ENCODE measurements at places on chromosomes 13 and 19.

GRCh38 chr13:113562085-113562749 is 22.3 kb upstream of the TFDP1 start:
- DNase-seq = peak; percentile 4

DNA sequence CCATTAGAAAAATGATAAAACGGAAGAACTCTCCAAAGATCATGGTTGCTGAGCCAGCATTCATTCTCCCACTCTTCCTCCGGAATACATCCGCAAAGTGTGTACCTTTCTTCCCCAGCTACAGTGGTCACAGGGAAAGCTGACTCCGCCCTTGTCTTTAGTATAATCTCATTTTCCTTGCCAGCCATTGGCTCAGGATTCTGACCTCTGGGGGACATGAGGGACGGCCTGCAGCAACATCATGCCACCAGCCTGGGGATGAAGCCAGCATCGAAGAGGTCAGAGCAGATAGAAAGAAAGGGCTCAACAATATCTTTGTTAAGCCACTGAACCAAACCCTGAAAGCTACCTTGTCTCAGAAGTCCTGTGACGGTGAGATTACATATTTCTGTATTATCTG is 46.3 kb upstream of the TPP2 start:
- DNase-seq = no peak

DNA sequence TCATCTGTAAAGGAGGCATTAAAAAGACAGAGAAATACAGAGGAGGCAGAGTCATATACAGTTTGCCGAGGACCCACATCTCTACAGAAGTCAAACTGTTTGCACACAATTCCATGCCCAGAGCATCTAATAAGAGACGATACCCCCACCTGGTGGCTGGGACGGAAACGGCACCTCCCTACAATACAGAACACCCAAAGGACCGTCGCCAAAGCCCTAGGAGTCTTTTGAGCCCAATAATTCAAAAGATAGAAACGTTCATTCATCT is 703 bp upstream of the PLEKHG2 start:
- peak; percentile 89 for DNase-seq

DNA sequence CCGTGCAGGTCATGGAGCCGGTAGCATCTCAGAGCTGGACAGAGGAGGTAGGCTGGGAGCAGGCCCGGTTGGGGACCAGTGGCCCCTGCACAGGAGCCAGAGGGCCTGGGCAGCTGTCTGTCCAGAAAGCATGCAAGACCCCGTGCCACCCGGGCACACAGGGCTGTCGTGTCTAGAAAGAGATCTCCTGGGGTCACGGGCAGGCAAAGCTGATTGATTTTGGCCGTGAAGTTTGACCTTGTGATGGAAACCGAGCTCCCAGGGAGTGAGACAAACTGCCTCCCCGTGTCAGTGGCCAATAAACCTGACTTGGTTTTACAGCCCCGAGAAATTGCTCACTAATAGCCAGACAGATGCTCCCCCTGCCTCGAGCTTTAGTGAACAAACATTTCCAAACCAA is 98.8 kb downstream of the KDM4B start:
- DNase-seq = no peak

DNA sequence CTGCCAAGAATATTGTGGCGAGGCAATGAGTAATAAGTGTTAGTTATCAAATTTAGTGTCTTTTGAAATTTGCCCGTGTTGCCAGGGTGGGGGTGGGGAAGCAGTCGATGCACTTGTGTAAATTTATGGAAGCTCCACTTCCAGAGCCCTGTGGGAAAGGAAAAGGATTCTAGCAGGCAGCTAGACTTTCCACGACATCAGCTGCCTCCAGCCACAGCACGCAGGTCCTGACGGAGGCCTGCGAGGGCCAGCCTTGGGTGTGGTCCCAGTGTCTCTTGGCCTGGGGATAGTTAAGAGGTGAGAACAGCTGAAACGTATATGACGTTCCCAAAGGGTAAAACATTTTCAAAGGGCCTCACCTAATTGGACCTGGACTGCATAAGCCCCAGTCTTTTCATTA is 433.0 kb downstream of the TSHZ3 start:
- DNase-seq = no peak

- no peak for DNase-seq
These were observed 203.0 kb downstream of the KCTD12 start for GRCh38 chr13:76683168-76683567.

DNA sequence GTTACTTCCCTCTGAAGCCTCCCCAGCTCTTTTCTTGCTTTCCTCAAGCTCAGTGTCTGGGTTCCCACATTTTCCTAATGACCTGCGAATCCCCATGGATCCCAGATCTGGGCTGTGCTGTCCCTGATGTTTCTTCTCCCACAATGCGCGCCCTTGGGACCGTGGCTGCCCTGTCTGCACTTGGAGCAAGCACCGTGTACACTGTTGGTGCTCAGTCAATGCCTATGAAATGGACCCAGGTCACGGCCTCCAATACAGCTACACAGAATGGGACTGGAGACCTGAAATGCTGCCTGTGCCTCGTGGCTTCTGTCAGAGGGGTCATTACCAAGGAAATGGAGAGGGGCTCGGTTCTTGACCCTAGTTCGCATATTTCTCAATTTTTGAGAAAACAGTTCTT is 160.1 kb upstream of the SOX1 start:
- no peak for DNase-seq

DNA sequence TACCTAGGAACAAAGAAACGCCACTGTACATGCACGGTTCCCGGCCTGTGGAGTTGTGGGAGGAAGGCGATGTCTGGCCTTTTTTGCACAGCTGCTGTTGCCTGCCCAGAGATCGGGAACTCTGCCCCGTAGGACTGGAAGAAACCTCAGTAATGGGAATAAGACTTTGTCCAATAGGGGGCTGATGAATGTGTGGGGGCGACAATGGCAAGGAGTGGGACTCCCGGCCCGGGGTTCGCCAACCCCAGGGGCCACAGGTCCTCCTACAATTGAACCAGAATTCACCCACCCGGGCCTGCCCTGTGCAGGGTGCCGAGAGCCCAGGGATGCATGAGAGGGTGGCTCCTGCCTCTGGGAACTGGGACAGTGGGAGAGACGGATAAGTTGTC is 2.0 kb upstream of the CEBPA start:
- no peak for DNase-seq

DNA sequence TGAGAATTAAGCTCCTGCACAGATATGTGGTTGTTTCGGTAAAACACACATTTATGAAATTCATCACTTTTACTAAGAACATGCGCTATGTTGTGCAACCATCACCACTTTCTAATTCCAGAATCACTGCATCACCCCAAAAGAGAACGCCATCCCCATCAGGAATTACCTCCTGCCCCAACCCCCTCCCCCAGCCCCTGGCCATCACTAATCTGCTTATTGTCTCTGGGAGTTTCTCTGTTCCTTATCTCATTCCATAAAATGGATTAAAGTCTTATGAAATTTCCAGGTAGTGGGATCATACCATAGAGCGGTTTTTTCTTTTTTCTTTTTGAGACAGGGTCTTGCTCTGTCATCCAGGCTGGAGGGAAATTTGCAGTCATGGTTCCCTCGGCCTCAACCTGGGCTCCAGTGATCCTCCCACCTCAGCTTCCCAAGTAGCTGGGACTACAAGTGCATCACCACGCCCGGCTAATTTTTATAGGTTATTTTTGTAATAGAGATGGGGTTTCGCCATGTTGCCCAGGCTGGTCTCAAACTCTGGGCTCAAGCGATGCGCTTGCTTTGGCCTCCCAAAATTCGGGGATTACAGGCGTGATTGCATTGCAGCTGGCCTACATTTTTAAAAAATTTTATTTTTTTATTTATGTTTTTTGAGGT is 3.5 kb downstream of the ZSCAN5B start:
- no peak for DNase-seq

GRCh38 chr19:3609779-3610719 is 3.4 kb upstream of the TBXA2R start:
- no peak for DNase-seq

GRCh38 chr13:99548448-99548847 is 47.2 kb downstream of the TM9SF2 start:
- DNase-seq = no peak

DNA sequence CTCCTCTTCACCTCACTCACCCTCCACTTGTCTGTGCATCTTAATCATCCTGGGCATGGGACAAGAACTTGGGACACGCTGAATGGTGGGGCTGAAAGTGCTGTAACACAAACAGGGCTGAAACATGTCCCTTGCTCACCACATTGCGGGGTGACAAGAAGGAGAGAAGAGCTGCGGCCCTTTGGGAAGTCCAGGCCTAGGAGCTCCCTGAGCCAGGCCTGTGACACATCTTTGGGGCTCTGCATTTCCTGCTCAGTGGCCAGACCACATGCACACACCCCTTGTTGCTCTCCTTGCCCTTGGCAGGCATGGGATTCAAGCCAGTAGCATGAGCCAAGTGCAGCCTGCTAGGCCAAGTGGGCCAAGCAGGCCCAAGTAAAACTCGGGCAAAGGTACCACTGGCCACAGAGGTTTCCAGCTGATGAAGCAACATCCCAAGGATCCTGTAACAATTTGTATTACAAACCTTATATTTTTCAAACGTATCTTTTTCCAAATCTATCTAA is 1384.3 kb upstream of the PCDH20 start:
- DNase-seq = no peak

GRCh38 chr19:42021185-42021584 is 27.2 kb upstream of the ATP1A3 start:
- no peak for DNase-seq

GRCh38 chr13:111911121-111911720 is 155.7 kb upstream of the SOX1 start:
- no peak for DNase-seq

DNA sequence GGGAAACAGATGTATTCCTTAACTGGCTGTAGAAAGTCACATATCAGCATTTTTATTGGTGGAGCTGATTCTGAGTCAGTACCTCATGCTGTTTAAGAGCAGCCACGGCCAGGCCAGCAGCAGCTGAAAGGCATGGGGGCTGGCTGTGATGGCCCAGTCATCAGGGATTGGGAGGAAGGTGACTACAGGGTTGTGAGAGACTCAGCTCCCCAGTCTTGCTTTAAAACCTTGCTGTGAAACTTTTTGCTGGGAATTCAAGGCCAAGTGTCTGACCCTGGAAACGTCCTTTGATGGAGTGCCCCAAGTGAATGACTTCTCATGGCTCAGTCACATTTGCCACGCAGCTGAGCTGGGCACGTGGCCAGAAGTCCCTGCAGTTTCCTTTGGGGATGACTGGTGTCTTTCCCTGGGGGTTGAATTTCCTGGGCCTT is 39.1 kb upstream of the RNF113B start:
- DNase-seq = no peak

- no peak for DNase-seq
These were observed 3.4 kb upstream of the USF2 start for GRCh38 chr19:35265126-35265899.

GRCh38 chr19:6381030-6381750 is 5.5 kb upstream of the PSPN start:
- DNase-seq = no peak

- DNase-seq = no peak
These were observed 12.1 kb upstream of the FKRP start for GRCh38 chr19:46733690-46734292.

- DNase-seq = no peak
These were observed 145.1 kb downstream of the UQCRFS1 start for GRCh38 chr19:29067831-29068230.

- DNase-seq = no peak
These were observed 96.6 kb downstream of the ELF1 start for GRCh38 chr13:40922437-40923040.

GRCh38 chr13:107734891-107735625 is 480.3 kb downstream of the LIG4 start:
- DNase-seq = no peak

- no peak for DNase-seq
These were observed 330.1 kb downstream of the TDRD3 start for GRCh38 chr13:60727140-60727539.

DNA sequence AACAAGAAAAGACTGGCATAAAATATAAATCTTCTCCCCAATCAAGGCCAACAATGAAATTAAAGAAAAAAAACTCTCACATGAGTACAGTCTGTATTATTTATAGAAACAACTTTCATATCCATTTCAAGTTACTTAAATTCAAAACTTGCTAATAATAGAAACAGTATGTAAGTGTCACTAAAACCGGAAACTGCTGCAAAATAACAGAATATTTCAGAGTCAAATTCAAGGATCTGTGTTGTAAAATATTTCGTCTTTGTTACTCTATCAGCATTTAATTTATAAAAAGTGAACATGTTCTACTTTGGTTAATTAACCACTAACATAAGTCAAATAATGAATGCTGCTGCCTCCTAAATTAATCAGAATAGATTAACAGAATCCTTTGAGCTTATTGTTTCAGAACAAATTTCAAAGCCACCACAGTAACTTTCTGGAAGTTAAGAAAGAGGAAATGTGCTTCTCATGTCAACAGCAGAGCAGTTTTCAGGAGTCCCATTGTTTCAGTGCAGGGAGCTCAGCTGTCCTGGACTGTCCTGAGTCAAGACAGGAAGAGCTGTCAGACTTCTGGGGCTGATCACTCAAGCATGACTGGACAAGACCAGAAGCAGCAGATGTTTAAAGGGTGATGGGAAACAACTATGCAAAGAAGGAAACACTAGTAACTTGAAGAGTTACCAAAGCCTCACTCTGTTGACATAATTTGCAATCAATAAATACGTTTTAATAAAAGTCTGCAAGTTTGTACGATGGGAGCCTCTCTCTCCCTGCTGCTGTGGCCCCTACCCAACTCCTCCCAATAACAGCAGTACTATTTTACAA is 76.9 kb downstream of the FOXO1 start:
- DNase-seq = peak; percentile 39

GRCh38 chr13:99264051-99264450 is 5.9 kb upstream of the GPR18 start:
- no peak for DNase-seq

GRCh38 chr19:12779162-12779993 is 4.0 kb upstream of the HOOK2 start:
- DNase-seq = peak; percentile 40

- no peak for DNase-seq
These were observed 218.3 kb downstream of the DCT start for GRCh38 chr13:94261163-94261562.

GRCh38 chr13:113788413-113789135 is 29.5 kb downstream of the TMEM255B start:
- DNase-seq = no peak

DNA sequence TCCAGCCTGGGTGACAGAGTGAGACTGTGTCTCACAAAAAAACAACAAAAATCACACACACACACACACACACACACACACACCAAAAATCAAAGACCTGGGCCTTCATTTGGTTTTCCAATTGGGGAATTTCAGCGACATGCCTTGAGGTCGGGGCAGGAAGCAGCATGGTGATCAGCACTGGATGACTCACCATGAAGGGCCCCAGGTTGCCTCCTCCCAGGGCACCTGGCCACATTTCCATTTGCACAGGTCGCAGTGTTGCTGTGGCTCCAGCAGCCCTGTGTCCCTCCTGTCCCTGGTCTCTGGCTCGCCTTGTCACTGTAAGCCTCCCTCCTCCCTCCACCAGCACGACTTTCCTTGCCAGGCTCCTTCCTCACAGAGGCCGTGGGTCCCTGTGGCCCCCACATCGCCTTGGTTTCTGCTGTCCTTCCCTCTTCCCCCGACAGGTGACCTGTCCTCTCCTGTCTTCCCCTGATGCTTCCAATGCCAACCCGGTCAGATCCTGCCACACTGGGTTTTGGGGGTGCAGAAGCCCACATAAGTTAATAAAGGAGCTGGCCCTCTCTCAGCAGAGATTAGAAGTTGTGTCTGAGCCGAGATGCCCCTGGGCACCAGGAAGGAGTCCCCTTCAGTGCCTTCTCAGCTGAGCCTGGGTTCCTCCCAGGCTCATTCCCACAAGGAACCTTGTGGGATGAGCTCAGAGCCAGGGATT is 66.7 kb downstream of the GPR12 start:
- DNase-seq = no peak

GRCh38 chr13:88026241-88026640 is 355.1 kb downstream of the SLITRK5 start:
- no peak for DNase-seq

- no peak for DNase-seq
These were observed 18.8 kb upstream of the PPP5C start for GRCh38 chr19:46328079-46328478.

Data from DMS 273 treated with DMSO at 0.1 percent for 48 hours (cell line).